Glutamatergic neuron (in vitro differentiated cells): ENCODE measurements at places on chromosomes 12 and 14.

GRCh38 chr12:74393272-74393671 lies 144.4 kb upstream of the ATXN7L3B start:
- H3K4me1 ChIP-seq, result no peaks in the 10 kb centered on the region
- H3K27me3 ChIP-seq, result no peaks in the 10 kb centered on the region
- no peak for DNase-seq
- no peaks in the 10 kb centered on the region for H3K36me3 ChIP-seq
- no peak overlapping the region for H3K4me3 ChIP-seq

DNA sequence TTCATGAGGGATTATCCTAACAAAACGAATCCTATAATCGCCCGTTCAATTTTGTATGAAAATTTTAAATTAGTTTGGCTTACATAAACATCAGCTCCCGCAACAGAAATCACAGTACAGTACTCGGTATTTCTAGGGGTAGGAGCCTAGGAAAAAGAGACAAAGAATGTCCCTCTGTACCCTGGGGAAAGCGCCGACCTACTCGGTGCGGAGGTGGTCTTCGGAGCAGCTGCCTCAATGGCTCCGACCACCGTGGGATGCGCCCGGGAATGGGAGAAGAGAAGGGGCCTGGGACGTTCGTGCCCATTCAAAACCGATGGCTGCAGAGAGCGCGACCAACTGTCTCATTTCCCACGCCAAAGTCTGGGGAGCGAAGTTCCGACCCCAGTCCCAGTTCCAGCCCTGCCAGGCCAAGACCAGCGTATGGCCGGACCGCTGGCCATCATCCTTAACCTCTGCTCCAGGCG lies 618 bp downstream of the GNPNAT1 start:
- peak overlapping the region; percentile 81 for H3K27ac ChIP-seq
- H3K36me3 ChIP-seq, result no peaks in the 10 kb centered on the region
- peak overlapping the region; percentile 96 for H3K4me3 ChIP-seq
- H3K27me3 ChIP-seq, result no peaks in the 10 kb centered on the region

DNA sequence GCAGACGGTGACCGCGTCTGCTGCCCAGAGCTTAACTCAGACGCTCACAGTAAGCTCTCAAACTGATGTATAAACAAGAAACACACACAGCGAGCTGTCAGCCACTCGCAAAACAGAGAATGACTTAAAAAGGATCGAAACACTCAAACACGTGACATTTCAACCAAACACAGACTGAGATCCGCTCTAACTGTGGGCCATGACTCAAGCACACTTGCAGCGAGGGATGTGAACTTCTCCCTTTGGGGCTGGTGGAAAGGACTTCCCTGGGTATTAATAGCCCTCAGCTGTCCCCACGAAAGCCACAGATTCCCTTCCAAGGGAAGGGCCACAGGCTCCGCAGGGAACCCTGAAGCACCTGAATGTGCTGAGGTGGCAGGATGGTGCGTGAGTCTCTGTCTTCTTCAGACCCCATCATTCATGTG lies 29.1 kb downstream of the CCDC88C start:
- no peaks in the 10 kb centered on the region for H3K36me3 ChIP-seq
- H3K27ac ChIP-seq, result peak overlapping the region; percentile 92
- peaks cover 46% of the 10 kb centered on the region for H3K4me1 ChIP-seq
- no peak for DNase-seq
- peaks cover 23% of the 10 kb centered on the region for H3K27me3 ChIP-seq
- H3K4me3 ChIP-seq, result no peak overlapping the region

DNA sequence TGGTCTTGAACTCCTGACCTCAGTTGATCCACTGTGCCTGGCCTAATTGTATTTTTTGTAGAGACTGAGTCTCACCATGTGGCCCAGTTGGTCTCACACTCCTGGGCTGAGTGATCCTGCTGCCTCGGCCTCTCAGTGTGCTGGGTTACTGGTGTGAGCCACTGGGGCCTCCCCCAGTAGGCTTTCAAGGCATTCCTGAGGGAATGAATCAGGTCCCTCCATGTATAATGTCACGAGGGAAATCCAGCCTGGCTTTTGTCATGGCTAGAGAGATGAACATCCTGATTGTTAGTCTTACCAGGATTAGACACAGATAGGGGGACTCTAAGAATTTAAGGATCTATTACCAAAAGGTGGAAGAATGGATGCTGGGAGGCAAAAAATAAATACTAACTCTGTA lies 51.9 kb downstream of the CPSF2 start:
- no peak overlapping the region for H3K27ac ChIP-seq
- no peaks in the 10 kb centered on the region for H3K27me3 ChIP-seq
- no peaks in the 10 kb centered on the region for H3K36me3 ChIP-seq
- no peaks in the 10 kb centered on the region for H3K4me1 ChIP-seq
- DNase-seq, result no peak

DNA sequence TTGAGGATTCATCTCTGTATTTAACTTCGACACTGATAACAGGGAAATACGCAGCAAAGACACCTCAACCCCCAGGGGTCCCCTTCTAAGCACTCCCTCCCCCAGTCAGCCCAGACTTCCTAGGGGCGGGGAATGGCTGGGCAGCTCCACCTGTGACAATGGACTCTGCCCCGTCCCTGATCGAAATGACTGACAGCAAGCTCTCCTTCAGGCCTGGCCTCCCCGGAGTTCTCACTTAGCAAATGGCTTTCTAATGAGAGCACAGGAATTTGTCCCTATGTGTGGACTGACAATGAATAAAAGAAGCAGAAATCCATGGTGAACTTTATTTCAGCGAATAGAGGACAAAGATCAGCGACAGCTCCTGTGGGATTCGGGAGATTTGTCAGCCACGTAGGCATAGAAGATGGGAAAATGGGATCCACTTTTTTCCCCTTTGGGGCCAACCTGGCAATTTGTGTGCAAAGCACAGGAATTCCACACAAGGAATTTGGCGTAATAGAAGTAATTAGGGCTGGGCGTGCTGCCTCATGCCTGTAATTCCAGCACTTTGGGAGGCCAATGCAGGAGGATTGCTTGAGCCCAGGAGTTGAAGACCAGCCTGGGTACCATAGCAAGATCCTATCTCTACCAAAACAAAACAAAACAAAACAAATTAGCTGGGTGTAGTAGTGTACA lies 63.8 kb downstream of the TNFAIP2 start:
- peaks cover 12% of the 10 kb centered on the region for H3K4me1 ChIP-seq
- H3K27ac ChIP-seq, result no peak overlapping the region
- no peak for DNase-seq
- peaks cover 16% of the 10 kb centered on the region for H3K36me3 ChIP-seq
- peak overlapping the region; percentile 39 for H3K4me3 ChIP-seq
